ENCODE measurements at places on chromosomes 12 and 14.
A peak's percentile ranks its signal among the peaks of the same experiment; 100 is the strongest.

DNA sequence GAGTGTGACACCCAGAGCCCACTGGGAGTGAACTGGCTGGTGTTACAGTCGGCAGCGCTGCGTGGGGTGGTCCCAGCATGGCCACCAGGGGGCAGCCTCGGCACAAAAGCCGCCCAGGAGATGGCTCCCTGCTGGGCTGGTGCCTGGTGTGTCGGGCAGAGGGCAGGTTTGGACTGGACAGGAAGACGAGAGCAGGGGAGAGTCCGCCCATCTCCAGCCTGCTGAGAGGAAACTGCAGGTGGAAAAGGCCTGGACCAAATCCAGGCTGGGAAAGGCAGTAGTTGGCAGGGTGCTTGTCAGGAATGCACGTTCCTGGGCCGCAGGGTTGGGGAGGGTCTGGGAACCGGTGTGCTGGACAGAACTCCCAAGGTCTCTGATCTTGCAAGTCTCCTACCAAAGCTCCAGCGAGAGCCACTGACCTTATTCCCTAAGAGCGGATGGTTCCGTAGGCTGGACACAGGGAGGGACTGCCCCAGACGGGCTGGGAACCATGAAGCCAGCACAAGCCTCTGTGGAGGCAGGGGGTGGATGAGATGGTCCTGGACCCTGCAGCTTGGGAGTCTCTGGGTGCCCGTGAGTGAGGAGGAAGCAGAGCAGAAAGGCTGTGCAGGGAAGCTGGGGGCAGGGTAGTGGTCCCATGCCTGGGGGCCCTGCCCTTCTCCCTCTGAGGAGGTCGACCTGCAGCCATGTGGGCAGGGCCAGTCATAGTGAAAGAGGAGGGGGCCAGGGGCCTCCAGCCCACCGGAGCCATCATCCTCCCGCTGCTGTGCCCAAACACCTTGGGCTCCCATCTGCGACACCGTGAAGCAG is 1.8 kb downstream of the AHNAK2 start:
- DNase-seq, result peak; percentile 73

DNA sequence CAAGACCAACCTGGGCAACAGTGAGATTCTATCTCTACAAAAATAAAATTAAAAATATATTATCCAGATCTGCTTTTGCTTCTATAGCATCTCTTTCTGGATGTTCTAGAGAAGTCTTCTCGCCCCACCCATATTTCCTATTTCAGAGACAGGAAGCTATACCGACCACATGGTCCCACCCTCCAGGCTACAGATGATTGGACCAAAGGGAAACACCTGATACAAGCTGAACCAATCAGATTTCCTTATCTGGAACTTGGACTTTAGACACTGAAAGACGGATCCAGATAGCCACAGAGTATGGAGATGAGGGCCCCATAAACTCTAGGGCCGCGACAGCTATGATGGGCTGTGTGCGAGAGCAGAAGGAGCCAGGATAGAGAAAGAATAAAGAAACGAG is 48.7 kb downstream of the CCDC60 start:
- DNase-seq, result no peak

DNA sequence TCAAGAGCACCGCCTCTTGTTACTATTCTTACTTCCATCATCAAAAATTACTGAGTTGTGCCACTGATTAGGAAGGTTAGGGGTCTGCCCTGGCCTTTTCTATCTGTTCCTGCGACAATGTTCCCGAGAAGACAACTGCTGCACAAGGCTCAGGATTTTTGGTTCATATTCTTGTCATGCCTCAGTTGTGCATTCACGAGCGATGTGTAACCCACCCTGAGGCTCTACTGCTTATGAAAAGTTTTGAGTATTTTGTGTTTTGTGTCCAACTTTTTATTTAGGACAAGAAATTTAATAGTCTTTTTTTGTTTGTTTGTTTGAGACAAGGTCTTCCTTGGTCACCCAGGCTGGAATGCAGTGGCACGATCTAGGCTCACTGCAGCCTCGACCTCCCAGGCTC is 23.1 kb upstream of the LGALS3 start:
- DNase-seq, result no peak

GRCh38 chr12:9064815-9065606 is 50.7 kb downstream of the A2M start:
- no peak for DNase-seq
